ENCODE measurements at places on chromosomes 3 and 15.

- DNase-seq: no peak
Measured at GRCh38 chr3:23294770-23295387, 91.8 kb downstream of the UBE2E2 start.

- no peak for DNase-seq
Measured at GRCh38 chr3:155325263-155325835, 31.9 kb upstream of the STRIT1 start.

DNA sequence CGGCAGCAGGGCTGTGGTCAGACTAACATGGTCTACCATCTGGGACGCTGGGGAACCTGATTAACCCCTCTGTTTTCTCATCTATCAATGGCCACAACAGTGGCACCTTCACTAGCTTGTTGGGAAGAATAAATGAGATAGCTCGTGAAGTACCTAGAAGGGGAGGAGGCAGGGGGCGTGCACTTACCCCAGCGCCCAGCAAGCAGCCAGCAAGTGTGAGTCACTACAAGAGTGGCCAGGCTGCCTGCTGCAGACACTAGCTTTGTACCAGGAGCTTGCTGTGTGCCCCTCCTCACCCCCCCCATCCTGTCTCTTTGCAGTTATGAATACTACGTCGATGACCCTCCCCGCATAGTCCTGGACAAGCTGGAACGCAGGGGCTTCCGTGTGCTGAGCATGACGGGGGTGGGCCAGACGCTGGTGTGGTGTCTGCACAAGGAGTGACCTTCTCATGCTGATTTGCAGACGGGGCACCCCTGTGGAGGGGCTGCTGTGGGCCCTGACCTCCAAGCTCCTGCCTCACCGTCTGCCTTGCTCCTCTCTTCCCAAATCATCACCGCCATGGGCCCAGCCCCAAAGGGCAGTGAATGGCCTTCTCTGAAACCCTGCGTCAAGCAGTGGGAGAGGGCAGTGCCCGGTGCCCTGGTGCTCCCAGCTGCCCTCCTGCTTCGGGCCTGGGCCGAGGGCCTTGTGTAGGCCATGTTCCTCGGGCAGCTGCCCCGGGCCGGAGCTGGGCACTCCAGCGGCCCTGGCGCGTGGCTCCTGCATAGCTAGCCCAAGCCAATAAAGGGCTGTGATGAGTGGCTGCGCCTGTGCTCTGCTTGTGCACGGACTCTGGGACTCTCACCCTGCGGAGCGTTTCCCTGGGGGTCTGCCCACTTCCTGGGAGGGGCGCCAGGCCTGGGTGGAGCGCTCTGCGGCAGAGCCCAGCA, 2.6 kb upstream of the C15orf62 start:
- no peak for DNase-seq

DNA sequence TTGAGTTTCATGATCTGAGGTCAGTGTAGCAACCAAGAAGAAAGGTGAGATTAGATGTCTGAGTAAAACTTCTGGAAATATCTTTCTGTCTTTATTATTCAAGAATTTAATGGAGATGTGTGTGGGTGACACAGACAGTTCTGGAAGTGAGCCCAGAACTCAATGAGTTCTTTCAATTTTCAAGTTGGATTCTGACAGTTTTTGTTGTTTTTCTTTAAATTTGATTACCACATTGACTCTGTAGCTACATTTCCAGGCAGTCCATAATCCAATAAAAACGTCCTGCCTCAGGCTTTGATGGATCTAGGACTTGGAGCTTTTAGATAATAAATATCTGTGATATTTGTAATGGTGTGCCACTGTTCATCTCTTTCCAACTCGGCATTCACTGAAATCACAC, 3.9 kb upstream of the PARP14 start:
- DNase-seq: no peak

DNA sequence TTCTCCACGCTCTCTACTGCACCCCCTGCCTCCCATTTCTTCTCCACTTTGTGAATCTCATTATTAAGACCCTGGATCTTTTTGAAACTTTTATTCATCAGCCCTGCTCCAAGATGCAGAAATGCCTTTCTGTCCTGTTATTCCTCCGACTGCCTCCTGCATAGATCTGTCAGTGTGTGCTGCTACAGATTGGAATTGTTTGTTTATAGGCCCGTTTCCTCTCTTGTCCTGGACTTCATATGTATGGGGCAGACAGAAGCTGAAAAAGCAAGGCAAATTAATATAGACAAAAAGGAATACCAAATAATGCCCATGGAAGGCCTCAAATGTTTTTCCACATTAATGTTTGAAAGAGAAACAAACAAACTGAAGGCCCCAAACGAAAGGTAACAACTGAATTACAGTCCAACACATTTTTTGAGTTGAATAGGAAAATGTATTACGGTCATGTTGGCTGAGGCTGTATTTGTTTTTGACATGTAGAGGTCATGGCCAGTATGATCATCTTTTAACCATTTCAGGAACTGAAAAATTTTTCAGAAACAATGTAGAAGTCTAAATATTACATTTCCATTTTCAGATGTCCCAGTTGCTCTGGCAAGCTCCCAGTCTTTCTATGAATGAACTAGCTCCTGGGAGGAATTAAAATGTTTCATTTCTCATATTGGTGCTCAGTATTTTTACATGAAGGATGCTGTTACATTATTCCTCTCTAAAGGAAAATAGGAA, 8.8 kb downstream of the CHST2 start:
- no peak for DNase-seq
